A172 (cell line): ENCODE measurements at places on chromosomes 2 and 18.

DNA sequence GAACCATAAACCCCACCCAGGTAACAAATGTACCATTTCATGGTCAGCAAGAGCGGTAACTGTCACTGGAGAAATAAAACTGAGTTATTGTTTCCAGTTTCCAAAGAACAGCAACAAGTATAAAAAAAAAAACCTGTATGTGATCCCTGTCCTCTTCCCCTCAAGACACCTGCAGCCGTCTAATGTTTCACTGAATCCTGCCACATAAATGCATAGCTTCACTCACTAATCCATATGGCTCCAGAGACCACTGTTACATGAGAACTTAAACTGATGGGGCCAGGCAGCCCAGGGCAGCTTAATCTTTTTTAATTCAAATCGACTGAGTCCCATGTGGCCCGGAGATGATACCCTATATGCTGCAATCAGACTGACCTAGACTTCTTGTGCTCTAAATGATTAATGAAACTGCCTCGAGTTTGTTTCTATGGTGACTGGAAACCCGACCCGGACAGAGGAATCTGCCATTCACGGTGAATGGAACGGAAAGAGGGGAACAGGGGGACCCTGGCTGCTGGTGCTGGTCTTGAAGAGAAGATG, 60.9 kb upstream of the SIX2 start:
- no peak for DNase-seq

DNA sequence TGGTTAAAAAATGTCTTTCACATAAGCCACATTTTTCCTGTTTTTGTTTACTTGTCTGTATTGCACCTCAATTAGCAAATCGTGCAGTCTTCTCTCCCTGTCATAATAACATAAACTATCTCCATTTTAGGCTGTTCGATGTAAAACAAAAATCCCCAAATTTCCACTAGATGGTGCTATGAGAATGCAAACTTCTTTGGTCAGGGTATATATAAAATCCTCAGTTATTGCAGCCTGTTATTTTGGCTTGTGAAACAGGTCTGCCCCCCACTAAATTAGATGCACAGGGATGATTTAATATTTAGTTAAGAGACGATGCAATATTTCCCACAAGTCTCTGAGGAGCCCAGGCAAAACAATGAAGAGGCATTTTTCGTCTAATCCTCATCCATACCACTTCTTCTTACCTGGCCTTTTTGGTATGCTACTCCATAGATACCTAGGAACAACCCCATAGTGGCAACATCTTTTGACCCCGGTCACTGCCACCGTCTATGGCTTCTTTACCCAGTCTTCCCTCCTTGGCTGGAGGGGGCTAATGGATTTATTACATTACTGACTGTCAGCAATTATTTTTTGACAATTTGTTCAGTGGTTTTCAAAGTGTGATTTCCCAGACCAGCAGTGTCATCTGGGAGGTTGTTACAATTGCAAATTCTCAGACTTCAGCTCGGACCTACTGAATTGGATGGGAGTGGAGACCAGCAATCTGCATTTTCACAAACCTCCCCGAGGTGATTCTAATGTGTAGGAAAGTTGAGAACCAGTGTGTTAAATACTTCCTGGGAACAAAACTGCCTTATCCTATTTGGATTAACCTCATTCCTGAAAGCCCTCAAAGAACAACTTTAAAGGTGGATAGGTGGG, 117.4 kb upstream of the CWC22 start:
- peak; percentile 60 for DNase-seq

GRCh38 chr18:54440292-54440691, 82.6 kb downstream of the C18orf54 start:
- no peak for DNase-seq

- DNase-seq = no peak
Observed at GRCh38 chr2:147390475-147390874, 454.4 kb upstream of the ACVR2A start.

DNA sequence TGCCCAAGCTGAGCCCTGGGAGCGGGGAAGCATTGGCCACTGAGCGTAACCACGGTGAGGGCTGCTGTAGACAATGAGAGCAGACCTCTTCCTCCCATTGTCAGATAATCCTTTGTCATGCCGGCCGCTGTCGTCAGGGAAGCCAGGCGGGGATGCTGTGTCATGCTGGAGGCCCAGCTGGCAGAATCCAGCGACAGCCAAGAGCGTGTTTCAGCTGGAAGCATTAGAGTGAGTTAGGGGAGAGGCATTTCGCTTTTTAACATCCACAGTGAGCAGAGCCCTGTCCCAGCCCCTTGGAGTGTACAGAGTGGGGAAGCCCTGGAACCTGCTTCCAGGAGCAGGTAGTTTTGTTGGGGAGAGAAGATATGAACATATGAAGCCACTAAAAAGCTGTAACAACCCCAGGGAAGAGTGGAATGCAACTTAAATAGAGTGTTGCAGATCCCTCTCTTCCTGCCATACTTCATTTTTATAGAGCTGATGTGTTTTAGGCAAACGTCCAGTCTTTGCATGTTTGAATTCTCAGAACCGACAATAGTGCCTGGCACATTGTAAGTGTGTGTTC, 7.0 kb downstream of the CTIF start:
- DNase-seq = peak; percentile 50

DNA sequence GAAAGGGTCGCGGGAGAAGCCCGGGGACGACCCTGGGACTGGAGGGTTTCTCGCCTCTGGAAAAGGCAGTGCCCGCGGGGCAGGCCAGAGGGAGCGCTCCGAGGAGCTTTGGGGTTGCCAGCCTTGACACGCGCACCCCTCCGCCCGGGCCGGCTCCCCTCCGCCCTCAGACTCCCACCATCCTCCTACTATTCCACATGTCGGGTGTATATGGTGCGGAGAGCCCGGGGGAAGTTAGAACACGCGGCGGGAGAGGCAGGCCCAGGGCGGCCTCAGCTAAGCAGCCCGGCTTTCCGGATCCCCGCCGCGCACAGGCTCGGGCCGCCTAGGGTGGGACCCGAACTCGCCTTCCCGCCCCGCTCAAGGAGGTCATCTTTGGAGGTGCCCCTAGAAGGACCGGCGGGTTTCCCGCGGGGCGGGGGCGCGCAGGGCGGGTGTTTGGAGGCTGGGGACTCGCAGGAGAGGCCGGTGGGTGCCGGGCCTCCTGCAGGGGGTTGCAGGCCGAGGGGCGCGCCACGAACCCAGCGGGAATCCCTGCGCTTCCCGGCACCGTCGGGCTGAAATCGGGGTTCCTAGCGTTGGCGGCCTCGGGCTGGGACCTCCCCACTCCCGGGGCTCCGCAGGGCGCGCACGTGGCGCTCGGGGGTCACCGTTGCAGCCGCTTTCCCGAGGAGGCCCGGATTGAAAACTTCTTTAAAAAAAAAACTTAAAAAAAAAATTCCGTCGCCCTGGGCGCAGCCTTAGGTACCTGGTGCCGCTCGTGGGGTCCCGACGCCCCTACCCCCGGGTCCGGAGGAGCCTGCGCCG, 3.7 kb downstream of the NFATC1 start:
- DNase-seq = no peak

GRCh38 chr2:98569197-98569793, 39.0 kb downstream of the COA5 start:
- peak; percentile 16 for DNase-seq

GRCh38 chr2:117407746-117408145, 406.7 kb upstream of the DDX18 start:
- DNase-seq = no peak

DNA sequence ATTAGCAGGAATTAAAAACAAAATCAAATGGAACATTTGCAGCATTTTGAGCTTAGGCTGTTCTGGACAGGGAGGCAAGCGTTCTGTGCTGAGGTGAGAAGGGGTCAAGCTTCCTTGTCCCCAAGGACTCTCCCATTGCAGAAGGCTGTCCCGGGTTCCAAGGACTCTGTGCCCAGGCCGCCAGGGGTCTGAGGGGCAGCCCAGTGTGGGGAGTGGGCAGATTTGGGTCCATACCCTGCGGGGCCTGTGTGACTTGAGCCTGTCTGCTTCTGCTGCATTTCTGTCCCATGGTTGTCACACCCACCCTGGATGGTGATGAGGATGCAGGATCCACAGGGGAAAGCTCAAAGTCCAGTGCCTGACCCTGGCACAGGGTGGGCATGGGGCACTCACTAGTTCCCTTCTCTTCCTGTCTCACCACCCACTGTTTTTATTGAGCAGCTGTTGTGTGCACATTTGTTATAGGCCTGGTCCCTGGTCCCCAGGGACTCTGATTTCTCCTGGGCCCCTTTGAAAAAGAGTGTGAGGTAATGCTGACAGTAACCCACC, 211.4 kb upstream of the HS6ST1 start:
- DNase-seq = no peak

DNA sequence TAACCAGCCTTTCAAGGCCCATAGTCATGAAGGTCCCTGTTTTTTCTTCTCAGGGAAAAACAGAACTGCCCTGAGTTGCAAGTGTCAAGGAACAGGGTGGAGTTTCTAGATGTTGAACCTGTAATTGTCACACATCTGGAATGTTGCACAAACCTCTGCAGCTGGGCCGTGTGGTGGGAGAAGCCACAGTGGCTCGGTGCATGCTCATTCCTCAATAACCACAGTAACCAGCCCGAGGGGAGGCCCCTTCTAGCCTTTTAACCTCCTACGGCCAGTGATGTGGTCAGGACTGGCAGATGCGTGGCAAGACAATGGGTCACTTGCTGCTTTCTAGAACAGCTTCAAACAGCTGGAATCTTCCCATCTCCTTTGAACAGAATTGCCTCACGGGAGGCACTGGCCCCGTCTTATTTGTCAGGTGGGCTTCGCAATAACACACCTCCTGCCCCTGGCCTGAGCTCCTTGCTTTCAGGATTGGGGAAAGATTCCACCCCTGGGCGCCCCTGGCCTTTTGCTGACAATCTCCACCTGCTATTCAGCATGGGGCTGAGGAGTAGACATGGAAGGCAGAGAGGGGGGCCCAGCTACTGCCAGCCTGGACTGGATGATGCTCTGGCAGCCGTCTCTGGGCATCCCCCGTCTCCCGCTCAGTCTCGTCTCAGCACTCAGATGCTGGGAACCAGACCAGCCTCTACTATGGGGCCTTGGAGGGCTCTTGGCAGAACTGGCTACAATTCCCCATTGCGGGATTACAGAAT, 102.9 kb downstream of the KLHL29 start:
- DNase-seq = peak; percentile 80

DNA sequence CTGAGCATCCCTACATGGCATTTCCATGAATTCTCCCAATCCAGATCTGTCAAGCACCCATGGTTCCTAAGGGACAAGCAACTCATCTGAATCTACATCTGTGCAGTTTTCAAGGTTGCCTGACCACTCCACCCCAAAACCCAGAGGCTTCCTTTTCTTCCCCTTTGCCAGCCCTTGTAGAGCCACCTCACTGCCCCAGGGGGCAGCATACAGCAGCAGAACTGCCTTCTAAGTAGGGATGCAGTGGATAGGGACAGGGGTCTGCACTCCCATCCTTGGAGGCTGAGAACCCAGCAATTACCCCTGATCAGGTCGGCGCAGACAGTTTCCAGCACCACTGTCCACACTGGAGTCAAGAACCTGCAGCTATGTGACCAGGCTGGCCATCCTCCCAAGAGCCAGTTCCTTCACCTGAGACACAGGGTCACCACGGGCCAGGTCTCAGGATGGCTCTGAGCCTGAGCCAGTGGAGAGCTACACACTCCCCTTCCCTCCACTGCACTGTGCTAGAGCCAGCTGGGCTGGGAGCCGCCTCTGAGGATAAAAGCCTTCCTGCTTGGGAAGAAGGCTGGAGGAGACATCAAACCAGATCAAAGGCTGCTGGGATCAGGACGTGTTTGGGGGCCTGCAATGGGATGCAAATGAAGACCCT, 283.1 kb downstream of the CELF4 start:
- no peak for DNase-seq

DNA sequence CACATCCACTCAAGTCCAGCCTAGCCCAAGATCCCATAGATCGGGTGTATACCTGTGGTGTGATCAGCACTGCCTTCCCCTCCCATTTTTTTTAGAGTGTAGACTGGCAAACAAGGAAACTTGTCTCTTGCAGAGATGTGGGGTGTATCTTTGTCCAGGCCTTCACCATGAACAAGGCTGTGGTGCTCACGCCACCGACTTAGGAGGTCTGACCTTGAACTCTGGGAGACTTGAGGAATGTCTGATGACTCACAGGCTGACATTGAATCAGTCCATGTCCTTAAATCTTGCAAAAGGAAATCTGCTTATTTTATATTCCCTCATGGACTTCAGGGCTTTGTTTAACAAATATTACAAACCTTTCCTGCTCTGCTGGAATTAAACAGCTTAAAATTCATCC, 4.5 kb upstream of the CTIF start:
- peak; percentile 48 for DNase-seq

- no peak for DNase-seq
Observed at GRCh38 chr2:31362581-31362980, 52.0 kb downstream of the XDH start.

DNA sequence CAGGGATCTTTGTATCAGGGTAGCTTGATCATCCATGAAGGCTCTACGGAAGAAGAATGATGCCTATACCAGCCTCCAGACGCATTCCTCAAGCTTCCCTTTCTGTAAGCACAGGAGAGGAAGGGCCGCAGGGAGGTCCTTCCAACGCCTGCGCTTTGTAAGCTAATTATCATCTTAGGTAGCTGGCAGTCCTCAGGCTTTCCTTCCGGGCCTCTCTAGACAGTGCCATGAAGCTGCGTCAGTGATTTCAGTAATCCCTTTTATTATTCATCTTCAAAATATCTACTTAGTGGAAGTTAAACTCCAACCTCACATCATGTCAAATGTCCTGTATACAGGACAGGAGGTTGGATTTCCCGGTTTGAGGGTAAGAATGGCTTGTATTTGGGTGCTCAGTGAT, 92.3 kb downstream of the ETAA1 start:
- DNase-seq = no peak

GRCh38 chr2:85181134-85181631, 48.0 kb downstream of the TCF7L1 start:
- DNase-seq = no peak

DNA sequence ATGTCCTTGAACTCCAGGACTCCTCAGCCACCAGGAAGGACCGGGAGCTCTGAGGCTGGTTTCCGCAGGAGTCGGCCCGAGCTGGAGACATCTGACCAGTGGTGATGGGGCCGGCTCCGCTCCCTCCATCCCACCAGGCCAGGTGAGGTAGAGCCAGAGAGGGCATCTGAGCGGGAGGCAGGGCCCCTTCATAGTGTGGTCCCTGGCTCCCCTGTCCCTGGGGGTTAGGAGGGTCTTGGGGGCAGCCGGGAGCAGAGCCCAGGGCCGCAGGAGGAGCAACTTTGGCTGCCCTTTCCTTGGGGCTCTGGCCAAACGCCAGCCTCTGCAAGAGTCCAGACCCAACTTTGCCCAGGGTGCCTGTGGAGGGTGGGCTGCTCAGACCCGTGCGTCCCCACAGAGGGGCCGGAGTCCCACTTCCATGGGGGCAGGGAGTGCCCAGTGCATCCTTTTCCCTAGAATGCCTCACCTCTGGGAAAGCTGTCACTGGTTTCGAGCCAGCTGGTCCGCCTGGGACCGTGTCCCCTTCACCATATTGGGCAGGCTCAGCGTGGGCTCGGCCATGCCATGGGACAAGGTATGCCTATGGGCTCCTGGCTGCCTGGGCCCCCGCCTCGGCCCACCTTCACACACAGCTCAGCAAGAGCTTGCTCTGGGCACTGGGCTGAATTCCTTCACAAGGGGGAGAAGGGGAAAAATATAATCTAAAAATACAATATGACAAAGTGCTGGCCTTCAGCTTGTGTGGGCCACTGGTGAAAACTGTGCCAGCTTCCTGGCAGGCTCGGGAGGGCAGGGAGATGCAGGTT, 148.6 kb downstream of the TWIST2 start:
- no peak for DNase-seq

GRCh38 chr2:11656252-11656651, 13.7 kb downstream of the NTSR2 start:
- DNase-seq = no peak

- no peak for DNase-seq
Observed at GRCh38 chr18:50143294-50143693, 51.7 kb downstream of the MYO5B start.

- no peak for DNase-seq
Observed at GRCh38 chr2:30661173-30662107, 145.8 kb downstream of the CAPN13 start.
